ENCODE measurements at places on chromosomes 3 and 15.

- no peak for DNase-seq
These were observed 30.9 kb downstream of the HES1 start for GRCh38 chr3:194166682-194167479.

DNA sequence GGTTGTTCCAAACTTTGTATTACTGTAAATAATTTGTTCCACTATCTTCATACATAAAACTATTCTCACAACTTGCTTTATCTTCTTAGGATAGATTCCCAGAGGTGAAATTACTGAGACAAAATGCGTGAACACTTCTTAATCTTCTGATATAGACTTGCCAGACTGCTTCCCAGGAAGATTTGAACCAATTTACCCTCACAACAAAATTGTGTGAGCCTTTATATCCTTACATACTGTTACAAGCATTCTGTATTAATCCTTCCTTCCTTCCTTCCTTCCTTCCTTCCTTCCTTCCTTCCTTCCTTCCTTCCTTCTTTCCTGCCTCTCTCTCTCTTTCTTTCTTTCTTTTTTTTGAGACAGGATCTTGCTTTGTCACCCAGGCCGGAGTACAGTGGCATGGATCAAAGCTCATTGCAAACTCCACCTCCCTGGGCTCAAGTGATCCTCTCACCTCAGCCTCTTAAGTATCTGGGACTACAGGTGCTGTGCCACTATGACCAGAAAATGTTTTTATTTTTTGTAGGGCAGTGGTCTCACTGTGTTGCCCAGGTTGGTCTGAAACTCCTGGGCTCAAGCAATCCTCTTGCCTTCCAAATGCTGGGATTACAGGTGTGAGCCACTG lies 57.1 kb upstream of the SSR3 start:
- DNase-seq: no peak

GRCh38 chr3:50950591-50950990 lies 275.9 kb downstream of the DOCK3 start:
- DNase-seq: peak; percentile 12

GRCh38 chr3:65877160-65877559 lies 161.6 kb downstream of the MAGI1 start:
- DNase-seq: no peak

DNA sequence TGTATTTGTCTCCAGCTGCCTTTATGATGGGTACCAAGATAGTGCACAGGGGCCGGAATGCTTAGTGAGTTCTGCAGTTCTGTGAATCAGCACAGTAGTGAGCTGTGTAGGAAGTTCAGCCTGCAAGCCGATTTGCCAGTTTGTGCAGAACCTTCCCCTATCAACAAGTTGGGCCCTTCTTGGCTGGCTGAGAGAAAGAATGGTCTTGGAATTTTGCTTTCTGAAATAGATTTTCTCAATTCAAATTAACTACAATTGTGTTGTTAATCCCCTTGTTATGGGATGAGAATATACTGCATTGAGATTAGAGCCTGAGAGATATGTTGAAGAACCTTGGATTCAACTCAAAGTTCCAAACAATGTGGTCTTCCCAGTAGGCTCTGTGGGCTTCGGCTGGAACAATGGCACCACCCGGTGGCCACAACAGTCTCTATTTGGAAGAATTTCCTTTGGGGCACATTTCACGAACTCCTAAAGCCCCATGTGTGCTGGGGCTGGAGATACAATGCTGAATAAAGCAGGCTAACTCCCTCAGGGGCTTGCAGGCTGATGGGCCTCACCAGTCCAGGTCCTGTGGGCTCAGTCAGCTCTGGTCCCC lies 59.1 kb downstream of the TRIM42 start:
- DNase-seq: peak; percentile 23

GRCh38 chr3:14377838-14378169 lies 24.6 kb upstream of the SLC6A6 start:
- DNase-seq: no peak

DNA sequence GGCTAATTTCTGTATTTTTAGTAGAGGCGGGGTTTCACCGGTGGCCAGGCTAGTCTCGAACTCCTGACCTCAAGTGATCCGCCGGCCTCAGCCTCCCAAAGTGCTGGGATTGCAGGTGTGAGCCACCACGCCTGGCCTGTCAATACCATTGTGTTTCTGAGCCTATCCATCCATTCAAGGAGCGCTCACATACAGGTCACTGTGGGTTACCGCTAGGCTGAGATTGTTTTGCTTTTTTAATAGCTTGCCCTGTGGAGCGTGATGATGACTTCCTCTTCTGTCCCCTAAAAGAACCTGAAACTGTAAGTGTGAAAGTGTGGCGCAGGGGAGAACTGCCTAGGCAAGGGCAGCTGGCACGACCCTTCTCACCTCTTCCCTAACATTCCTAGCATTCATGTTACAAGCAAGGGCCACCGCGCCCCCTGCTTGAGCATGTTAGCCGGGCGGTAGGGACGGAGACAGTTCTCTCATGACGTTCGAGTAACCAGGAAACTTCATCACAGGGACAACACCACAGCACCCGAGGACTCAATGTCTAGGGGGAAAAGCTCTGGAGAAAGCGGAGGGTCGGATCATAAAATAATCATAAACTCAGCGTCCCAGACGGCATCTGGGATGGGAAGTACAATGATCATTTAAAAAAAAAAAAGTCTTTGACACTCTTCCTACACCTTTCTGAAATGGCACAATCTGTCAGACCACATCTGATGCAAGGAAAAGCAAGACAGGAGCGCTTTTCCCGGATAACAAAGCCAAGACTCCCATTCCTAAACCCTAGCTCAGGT lies 790 bp downstream of the LAMP3 start:
- DNase-seq: peak; percentile 80

GRCh38 chr3:105425153-105425502 lies 58.4 kb downstream of the ALCAM start:
- no peak for DNase-seq

DNA sequence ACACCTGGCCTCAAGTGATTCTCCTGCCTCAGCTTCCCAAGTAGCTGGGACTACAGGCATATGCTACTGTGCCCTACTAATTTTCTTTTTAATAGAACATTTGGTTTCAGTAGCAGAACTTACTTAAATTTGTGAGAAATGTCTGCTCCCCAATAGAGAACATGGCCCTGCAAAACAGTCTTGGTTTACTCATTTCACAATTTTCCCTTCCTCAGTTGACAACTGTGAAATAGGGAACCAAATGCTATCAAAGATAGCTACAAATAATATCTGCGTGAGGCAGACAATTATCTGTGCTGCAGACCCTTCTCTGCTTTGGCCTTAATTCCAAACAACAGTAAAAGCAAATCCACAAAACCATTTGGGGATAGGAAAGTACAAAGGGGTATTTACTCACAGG lies 22.6 kb downstream of the METTL6 start:
- DNase-seq: no peak

GRCh38 chr3:97815149-97815917 lies 6.5 kb upstream of the CRYBG3 start:
- DNase-seq: no peak

GRCh38 chr15:101435761-101436160 lies 53.7 kb downstream of the PCSK6 start:
- DNase-seq: no peak

DNA sequence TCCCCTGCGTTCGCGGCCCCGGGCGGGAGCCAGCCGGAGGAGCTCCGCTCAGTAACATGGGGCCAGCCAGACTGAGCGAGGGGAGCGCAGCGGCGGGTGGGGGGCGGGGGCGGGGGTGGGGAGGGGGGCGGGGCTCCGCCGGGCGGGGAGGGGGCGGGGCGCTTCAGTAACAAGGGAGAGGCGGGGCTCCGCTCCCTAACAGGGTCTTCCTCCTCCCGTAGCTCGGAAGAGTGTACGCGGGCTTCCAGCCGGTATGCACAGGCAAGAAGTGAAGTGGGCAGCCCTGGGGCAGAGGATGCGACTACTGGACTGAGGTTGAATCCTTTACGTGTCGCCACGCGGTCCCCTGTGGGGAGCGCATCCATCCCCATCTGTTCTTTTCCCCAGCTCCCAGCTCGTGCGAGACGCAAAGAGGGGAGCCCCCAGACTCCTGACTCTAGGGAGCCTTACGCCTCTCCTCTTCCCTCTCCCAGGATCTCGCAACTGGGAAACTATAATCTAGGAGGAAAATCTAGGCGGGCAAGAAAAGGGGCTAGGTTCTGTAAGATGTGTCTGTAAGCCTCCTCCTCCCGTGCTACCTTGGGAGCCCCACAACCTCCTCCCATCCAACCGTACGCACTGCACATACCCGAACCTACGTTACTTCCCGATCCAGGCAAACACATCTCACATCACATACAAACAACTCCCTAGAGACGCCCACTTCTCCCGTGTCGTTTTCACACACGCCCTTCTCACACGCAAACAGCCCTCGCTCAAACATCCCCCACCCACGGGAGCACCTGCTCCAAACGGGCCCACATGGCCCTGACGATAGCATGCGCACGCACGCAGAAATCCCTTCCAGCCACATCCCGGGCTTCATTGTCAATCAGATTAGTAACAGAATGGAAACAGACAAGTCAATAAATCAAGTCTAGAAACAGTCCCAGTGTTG lies at the start of gene SHF:
Gene SHF, minus strand, starts transcription at position 73 of the 937 bp plus-strand sequence. Its CDS starts 15 bp downstream, at position 58.
- DNase-seq: peak; percentile 86

- DNase-seq: no peak
These were observed 173.4 kb upstream of the PPP2R3A start for GRCh38 chr3:135792174-135792573.

DNA sequence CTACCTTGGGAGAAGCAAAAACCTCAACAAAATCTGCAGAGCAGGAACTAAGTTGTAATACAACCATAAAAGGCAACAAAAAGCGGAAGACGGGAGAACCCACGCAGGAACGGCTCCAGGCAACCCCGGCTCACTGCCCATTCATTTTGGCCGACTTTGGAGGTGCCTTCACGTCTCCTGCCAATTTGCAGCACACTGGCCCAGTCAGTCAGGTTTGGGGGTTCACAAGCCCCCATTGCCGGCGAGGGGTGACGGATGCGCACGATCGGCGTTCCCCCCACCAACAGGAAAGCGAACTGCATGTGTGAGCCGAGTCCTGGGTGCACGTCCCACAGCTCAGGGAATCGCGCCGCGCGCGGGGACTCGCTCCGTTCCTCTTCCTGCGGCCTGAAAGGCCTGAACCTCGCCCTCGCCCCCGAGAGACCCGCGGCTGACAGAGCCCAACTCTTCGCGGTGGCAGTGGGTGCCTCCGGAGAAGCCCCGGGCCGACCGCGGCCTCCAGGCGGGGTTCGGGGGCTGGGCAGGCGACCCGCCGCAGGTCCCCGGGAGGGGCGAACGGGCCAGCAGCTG lies 463 bp downstream of the TERC start:
- peak; percentile 71 for DNase-seq

GRCh38 chr3:53137221-53137620 lies 7.0 kb upstream of the RFT1 start:
- no peak for DNase-seq

DNA sequence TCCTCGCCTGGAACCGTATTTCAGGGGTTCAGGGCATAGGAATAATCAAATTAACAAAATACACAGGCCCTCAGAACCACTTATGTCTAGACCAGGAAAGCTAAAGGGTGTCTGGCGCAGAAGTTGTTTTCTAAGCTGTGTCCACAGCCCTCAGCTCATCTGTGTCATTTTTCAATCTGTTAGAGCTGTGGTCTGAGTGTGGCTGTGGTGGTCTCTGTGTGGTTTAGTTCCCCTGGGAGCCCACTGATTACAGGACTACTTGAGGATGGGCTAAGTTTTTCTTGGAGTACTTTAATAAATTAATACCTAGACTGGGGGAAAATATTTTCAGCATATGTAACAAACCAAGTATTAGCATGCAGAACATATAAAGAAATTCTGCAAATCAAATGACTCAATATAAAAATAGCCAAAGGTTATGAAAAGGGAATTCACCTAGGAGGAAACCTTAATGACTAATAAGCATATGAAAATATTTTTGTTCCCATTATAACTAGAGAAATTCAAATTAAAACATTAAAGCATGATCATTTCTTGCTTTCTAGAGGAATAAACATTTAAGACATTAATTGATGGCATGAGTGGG lies 186.3 kb downstream of the SATB1 start:
- DNase-seq: no peak

GRCh38 chr3:73502609-73503583 lies 121.8 kb downstream of the PDZRN3 start:
- DNase-seq: peak; percentile 75

DNA sequence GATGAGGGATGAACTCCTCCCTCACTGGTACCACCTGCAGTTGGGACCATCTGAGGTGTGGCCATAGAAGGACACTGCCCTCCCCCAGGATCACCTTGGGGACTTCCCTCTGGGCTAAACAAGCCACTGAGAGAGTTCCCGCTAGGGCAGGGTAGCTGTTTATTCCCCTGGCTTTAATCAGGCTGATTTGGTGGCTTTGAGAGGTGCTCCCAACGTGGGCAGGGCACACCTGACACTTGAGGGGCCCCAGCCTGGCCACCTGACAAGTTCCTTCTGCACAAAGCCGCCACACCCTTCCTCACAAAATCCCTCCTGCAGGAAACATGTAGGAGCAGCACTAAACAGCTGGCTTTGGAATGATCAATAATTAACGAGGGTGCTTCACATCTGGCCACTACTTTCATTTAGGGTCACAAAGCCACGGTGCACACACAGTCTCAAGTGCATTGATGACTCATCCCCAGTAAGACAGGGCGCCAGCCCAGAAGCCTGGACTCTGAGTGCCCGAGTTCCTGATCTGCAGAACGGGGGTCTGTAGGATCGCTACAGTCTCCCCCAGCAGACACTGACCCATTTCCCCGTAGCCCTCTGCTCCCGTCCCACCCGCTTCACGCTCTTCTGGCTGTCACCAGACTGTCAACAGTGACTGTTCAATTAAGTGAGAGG lies 75.1 kb downstream of the ATP10A start:
- DNase-seq: no peak

GRCh38 chr3:103134023-103134724 lies 699.4 kb downstream of the ZPLD1 start:
- no peak for DNase-seq

DNA sequence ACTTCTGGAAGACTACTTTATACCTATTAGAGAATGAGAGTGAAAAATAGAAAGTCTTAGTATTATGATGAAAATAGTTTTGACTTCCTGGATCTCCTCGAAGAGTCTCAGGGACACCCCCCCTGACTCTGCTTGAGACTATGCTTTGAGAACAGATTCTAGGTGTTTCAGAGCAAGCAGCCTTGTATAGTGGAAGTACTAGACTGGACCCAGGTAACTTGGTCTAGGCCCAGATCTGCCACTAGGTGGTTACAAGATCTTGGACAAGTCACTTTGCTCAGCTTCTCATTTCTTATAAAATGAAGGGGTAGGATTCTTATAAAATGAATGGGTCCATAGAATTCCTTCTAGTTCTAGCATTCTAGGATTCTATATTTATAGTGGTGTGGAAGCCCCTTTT lies 9.1 kb downstream of the ABHD5 start:
- DNase-seq: peak; percentile 37
